Activated CD4-positive, alpha-beta T cell treated with anti-CD3 and anti-CD28 coated beads for 1 hour (primary cell): ENCODE measurements at places on chromosomes 2 and 18.

DNA sequence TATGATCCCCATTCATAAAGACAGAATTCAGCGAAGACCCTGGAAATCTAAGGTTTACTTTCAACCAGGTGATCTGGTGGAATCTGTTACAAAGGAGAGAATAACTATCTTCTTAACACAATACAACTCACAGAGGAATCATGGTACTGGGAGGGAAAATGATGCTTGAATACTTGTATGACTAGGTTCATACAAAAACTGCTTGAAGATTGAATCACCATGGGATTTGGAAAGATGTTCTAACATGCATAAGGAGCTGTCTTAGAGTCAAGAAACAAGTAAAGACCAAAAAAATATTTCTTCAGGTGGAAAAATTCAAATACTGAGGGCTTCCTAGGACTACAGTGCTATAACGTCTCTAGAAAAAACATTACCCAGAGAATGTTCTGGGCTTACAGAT, 32.2 kb downstream of the COL5A2 start:
- no peak for DNase-seq

DNA sequence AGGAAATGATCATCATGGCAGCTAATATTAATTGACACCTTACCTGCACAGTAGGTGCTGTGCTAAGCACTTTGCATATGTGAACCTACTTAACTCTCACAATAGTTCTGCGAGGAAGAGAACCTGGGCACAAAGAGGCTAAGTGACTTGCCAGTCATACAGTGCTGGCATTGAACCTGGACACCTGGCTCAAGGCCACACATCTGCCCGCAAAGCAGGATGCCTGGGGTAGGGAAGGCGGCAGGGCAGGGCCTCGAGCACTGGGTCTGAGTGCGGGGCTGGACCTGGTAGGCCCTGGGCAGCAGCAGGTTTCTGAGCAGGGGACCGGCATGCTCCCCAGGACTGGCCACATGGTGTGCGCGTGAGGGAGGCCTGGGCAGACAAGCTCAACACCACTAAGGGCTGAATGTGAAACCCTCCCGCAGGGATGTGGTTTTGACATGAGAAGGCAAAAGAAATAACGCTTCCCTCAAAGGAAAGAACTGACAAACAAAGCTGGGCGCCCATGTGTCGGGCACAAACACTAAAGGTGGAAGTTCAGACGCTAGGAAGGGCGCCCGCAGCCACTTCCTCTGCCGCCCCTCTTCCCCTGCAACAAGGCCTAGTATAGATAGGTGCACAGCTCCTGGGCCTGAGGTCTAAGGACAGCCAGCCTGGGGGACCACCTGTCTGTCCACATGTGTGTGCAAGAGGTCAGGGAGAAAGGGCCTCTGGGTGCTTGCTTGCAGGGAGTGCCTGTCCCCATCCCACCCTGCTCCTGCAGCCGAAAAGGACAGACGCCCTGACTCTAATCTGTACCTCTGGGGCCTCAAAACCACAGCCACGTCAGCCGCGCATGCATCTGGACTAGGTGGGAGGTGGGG, 92.5 kb downstream of the ZFP36L2 start:
- peak; percentile 63 for DNase-seq

GRCh38 chr2:151844211-151844896, 16.1 kb upstream of the ARL5A start:
- DNase-seq = no peak

- DNase-seq = no peak
These were observed 387.9 kb downstream of the SETBP1 start for GRCh38 chr18:45068400-45069094.

DNA sequence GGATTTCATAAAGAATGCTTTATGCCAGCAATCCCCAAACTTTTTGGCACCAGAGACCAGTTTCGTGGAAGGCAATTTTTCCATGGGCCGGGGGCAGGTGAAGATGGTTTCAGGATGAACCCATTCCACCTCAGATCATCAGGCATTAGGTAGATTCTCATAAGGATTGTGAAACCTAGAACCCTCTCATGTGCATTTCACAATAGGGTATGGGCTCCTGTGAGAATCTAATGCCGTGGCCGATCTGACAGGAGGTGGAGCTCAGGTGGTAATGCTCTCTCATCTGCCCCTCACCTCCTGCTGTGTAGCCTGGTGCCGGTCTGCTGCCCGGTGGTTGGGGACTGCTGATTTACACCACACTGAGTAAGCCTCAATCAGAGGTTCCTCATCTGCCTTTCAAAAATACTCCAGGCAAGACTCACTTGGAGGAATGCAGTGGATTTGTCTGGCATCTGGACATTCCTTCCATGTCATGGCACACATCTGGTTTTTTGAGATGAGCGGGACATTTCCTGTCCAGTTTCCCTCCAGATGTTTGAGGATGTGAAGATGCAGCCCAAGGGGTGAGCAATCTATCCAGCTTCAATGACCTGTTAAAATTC, 185.8 kb downstream of the VAPA start:
- no peak for DNase-seq

DNA sequence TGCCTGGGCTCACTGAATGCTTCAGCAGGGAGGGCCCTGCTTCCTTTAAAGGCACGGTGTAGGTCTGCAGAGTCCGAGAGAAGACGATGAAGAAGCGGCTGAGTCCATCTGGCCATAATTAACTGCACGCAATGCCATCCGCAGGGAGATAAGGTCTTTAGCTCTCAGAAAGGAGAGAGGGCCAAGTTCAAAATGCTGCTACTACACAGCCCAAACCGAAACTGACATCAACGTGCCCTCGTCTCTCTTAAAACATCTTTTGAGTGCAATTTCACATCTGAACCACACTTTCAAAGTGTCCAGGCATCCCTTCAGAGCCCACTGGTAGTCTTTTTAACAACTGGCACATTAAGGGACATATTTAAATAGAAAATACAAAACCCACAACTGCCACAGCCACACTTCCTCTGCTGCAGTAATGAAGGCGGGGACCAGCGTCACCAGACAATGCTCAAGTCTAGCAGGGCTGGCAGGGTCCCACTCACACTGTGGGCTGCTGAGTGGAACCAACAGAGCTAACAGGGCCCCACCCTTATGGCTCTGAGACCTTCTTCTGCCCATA, 35.8 kb downstream of the ST3GAL5 start:
- DNase-seq = peak; percentile 41

DNA sequence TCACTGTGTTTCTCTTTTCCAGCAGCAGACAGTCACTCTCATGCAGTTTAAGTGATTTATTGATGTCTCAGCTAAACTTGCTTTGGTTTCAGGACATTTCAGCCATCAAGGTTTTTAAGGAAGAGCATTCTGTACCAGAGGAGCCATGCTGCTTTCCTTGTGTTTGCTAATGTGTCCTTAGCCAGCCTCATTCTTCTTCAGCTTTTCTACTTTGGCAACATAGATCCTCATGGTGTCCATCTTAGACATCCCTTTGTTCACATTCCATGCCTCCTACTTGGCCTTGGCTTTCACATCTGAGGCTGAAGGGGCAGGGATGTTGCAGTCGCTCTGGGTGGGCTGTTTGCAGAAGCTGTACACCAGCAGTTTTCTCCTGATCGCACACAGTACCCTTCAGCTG, 68.2 kb downstream of the OTX1 start:
- no peak for DNase-seq

DNA sequence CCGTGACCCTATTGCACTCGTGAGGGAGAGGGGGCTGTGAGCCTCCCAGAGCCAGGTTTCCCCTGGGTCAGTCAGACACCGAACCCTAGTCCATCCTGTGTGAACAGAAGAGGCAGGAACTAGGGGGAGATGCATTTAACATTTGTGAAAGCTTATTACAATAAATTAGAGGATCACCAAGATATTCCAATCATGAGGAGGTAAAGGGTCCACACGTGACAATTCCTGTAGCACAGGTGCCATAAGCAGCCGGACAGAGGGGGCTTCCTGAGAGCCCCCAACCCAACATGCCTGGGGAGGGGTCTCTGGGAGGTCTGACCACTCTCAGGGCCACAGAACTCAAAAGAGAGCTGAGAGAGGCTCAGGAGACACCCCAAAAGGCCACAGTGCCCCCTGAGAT, 93.3 kb downstream of the KCNF1 start:
- DNase-seq = no peak

- DNase-seq = no peak
These were observed 134.0 kb upstream of the SPATS2L start for GRCh38 chr2:200172521-200172920.

DNA sequence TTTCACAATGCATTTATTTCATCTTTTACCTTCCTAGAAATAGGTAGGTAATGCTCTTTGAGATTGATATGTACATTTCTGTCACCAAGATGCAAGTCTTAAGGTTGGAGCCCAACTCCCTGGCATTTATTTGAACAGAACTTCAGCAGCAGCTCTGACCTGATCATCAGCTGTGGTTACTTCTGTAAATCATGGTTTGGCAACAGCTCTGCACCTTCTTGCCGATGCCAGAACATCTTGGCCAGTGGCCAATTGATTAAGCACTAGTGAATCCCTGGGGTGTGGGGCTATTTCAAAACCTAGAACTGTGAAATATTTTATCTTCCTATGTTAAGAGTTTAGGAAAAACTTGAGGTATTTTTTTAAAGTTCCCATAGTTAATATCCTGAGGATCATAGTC, 124.8 kb upstream of the NYAP2 start:
- DNase-seq = no peak

DNA sequence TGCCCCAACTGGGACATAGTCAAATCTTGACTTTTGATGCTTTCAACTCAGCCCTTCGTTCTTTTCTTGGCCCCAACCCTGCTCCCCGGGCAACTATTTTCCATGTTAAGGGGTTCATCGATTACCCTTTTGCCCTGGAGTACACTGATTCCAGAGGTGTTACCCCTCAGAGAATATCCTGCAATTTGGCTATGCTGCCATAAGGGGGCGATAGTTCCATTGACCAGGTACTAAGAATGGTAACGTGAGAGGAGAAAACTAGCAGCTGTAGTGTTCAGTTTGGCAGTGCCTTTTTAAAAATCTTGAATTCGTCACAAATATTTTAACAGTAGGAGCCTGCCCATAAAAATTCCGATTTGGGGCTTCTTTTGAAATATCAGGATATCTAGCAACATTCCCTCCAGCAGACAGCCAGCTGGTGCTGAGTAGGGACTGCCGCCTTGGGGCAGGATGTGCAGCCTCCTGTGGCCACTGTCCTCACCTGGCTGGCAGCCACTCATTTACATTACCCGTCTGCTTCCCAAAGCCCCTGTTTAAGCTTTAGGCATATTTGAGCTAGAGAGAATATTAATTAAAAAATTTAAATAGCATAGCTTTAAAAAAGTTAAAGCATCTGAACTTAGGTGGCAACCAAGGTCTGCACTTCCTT, 146.3 kb upstream of the SKOR2 start:
- DNase-seq = no peak

DNA sequence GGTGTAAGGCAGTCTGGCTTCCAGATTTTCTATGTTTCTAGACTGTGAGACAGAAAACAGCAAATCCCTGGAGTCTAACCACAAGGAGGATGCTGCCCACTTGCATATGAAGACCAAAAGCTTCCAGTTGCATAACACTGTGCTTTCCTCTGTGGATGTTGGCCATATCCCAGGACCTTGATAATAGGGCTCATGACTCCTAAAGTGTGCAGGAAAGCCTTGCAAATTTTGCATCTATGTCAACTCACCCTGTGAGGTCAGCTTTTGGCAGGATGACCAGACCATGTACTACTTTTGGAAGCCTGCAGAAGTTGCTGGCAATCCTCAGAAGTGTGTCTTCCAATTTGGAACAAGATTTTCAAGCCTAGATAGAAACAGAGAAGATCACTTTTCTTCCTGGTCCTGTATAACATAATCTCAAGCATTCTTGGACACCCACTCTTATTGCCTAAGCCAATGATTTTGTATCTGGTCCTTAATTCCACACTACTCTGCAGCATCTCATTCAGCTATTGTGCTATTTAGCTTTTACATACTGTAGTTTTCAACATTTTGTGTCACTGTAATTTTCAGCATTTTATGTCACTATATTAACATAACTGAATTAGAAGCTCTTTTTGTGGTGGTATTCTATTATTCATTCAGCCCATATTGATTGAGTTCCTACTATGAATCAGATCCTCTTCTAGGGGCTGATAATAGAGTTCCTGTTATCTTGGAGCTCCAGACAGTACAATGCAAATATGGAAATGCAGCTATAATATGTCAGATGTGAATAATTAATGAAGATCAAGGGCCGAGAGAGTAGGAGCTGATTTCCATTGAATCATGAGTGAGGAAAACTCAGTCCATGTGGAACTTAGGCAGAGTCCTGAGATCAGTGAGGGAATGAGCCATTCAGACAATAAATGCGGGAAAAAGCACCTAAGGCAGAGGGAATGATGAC, 85.3 kb upstream of the RAB27B start:
- no peak for DNase-seq

GRCh38 chr2:34656632-34657031, 1057.5 kb upstream of the FAM98A start:
- DNase-seq = no peak

DNA sequence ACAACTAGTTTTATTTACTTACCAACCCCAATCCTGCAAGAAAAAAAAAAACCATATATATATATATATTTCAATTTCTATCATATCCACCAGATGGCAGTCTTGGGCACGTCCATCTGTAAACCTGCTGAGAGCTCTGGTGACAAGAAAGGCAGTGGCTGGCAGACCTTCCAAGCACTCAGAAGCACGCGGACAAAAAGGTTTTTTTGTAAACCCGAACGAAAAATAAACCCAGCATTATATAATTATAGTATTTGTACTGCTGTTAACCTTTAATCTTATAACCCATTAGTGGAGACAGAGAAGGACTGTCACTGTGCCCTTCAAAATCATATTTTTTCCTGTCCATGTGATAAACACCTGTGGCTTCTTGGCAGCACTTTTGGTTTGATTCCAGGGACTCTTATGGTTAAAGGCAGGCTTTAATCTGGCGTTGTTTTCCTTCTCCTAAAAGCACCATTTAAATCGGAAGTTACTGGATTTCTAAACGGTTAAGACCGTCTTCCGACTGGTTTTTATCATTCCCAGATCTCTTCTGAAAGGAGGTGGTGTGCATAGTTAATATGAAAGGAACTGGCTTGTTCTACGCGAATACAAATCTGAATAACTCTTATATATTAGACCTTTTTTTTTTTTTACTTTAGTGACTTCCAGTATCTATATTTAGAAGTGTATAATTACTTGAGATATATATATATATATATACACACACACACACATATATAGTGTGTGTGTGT, 31.0 kb upstream of the SLC3A1 start:
- peak; percentile 14 for DNase-seq

DNA sequence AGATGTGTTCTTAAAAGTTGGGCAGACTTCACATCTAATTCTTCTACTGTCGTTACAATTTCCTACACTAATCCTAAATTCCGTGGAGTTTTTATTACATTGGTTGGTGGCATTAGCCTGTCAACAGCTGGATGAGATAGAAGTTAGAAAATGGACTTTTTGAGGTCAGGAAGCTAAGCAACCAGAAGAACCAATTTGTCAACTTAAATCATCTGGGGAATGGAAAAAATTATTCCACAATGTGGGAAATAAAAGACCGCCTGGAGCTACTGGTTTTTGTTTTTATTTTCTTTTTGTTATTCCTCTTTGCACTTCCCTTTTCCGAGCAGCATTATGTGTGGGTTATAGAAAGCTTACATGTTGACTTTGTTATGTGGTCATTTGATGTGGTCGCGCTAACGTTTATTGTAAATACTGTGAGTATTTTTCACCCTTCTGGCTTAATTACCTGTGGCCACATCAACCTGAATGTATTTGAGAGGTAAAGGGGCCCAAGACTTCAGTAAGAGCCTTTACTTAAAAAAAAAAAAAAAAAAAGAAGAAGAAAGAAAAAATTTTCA, 75.3 kb downstream of the PTPRM start:
- DNase-seq = no peak
